Stimulated activated CD8-positive, alpha-beta memory T cell treated with anti-CD3 and anti-CD28 coated beads, Interleukin-15, amount 100 ng/mL, for 1 hour (primary cell): ENCODE measurements at places on chromosomes 1 and 21.

DNA sequence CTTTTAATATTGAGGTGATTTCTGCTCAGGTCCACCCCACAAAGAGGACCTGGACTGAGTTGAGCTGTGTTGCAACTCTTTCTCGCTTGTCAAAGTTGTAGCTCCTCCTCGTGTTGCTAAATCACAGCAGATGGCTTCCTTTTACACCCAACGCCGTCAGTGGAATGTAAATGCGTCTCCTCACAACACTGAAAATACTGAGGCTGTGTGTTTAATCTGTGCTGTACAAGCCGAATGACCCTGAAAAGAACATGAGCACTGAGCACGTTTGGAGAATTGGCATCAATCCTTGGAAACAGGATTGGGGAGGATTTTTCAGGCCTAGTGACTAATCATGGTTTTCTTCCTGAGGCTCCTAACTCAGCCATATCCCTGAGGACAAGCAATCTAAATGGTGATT is 196.0 kb downstream of the CRB1 start:
- DNase-seq, result no peak

DNA sequence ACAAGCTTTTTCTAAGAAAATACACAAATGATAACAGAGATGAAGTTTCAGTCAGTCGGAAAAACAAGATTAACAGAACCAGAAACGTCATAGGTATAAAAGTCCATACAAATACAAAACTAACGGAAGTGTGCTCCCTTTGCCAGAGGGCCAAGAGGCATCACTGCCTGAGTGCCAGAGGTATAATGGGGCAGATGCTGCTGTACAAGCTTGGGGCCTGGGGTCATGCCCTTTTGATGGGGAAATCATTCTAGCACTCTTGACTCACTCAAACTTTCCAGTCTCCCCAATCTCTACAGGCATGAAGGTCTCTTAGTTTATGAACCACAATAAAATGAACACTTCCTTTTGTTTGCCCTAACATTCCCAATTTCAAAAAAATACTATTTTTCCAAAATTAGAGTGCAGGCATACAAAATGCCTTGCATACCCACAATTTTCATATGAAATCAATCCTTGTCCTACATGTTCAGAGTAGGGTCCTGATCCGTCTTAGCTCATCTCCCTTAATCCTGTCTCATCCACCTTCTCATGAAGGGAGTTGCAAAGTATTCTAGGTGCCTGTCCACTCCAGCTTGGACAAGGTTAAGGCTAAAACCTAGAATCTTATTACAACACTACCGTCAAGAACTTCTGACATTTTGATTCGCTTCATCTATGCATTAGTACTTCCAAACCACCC is 1.5 kb downstream of the RPL22 start:
- no peak for DNase-seq

- no peak for DNase-seq
Measured at GRCh38 chr1:30693366-30693765, 30.0 kb downstream of the MATN1 start.

GRCh38 chr1:19818324-19818723 is 3.2 kb upstream of the RNF186 start:
- no peak for DNase-seq

DNA sequence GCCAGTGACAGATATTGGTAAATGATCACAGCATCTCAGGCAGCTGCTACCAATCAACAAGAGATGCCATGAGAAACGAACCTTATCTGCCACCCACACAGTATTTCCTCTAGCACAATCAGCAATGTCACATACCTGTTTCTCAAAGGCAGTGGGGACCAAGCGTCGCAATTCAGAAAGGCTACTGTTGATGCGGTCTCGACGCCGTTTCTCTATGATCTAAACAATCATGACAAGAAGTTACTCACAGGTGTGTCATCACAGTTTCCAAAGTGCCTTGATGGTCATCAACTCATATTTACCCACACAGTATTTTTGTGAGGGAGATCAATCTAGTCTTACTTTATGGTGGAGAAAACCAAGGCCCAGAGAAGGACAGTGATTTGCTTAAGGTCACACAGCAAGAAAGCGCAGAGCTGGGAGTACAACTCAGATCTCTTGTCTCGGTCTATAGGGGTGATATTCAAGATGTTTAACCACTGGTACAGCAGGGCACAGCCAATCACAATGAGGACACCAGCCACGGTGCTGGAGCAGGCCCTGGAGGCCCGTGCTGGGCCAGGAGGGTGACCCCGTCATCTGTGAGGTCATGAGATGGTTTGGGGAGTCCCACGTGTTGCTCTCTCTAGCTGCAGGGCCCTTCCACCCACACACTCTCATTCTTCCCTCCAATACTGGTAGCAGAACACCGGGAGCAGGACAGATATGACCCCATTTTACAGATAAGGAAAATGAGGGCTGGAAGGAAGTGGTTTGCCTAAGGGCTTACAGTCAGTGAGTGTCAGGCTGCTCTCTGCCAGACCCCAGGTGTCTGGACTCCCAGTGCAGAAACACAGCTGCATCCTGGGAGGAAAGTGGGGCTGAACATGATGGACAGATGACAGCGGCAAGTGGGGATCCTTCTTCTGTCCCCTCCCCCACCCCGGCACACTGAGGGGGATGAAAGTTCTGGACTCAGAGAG is 7.8 kb downstream of the HEYL start:
- DNase-seq, result no peak

DNA sequence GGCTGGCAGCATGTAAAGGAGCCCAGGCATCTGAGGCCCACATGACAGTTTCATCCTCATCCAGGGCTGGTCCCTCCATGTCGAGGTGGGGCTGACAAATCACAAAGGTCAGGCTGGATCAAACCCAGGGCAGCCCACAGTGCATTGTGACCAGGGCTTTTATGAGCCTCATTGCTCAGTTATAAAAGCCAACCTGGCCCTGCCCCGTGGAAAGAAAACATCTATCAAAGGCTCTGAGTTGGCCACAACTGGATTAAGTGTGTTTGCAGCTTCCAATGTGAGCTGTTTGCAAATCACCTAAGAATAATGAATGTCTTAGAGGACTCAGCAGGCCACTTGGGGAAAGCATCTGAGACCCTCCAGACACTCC is 45.4 kb downstream of the GRHL3 start:
- no peak for DNase-seq
